ENCODE measurements at places on chromosomes 2 and 18.

DNA sequence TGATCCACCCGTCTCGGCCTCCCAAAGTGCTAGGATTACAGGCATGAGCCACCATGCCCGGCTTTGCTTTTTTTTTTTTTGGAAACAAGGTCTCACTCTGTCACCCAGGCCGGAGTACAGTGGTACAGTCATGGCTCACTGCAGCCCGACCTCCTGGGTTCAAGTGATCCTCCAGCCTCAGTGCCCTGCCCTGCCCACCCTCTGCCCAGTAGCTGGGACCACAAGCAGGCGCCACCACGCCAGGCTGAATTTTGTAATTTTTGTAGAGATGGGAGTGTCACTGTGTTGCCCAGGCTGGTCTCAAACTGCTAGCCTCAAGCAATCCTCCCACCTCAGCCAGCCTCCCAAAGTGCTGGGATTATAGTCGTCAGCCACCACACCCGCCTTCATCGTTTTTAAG is 11.6 kb upstream of the PSD4 start:
- DNase-seq: no peak

DNA sequence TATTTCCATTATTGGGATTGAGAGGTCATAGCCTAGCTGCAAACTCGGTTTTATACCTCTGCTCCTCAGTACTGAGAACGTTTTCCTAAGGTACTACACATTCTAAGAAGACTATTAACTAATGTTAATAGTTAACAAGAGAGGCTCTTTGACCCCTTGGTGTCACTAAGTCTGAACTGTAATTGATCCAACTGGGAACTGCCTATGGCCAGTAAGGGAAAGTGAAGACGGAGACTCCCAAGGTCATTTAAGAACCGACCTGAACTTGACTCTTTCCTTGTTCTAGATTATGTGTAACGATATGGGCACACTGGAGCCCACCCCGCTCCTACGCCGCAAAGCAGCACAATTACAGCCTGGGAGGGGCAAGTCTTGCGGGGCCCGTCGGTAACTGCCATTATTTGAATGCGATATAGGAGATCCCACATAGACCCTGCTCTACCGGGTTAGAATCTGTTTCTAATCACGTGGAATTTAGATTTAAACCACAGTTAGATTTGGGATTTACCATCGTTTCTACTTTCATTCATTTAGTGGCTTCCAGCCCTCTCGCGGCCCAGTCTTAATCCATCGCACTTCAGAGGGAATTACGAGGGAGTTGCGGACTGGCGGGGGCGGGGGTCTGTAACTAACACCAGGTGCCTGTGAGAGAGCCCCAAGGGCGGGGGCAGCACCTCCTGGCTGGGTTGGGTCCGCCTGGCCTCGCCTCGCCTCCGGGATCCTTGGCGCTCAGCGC is 84.1 kb upstream of the EPB41L3 start:
- DNase-seq: no peak

DNA sequence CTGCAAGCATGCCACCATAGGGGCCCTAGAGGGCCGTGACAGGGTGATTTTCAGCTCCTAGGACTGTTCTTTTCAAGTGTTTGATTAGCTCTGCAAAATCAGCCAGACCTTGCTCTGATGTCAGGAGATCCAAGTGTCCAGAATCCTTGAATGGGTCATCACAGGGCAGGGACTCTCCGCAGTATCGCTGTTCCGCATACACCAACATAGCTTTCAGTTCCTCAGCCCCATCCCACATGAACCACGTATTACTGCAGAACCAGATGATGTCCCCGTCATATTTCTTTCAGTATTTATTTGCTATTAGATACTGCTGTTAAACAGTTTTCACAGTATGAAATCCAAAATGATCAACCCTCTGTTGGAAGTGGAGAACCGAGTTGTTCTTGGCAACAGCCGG is 46.6 kb upstream of the RFX8 start:
- DNase-seq: no peak

DNA sequence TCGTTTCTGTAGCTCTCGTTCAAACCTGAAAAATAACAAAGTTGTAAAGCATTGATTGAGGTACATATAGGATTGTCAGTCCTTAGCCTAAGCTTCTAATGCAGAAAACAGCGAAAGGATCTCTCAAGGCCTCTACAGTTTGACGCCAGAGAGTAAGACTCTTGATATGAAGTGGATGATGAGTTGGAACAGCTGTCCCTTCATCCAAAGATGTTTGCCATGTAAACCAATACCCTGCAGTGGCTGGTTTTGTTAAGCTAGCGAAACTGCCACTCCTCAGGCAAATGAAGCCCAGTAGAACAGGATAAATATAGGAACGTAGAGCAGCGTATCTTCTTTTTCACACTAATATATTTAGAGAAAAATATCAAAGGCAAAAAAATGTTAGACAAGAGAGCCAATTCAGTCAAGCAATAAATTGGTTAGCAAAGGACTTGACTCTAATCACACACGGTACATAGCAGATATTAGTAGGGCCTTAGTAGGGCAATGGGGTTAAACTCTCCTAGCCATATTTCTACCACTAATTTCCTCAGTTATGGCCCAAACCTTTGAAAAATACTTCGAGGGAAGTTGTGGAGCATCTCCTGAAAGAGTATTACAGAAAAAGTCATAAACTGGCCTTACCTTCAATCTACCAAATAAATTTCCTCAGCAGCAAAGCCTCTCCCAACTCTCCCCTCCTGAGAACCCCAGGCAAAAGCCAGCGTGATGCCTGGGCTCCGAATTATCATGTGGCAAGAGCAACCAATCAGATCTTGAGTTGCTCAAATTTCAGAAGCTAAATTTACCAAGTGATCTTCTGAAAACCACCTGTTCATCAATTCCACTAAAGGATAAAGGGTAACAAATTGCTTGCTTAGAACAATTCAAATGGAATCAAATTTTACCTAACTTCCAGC is at the start of gene NEB:
NEB (minus strand) TSS at position 706 of the 902 bp plus-strand sequence. CDS start 1,320 bp downstream, outside the sequence.
- no peak for DNase-seq

DNA sequence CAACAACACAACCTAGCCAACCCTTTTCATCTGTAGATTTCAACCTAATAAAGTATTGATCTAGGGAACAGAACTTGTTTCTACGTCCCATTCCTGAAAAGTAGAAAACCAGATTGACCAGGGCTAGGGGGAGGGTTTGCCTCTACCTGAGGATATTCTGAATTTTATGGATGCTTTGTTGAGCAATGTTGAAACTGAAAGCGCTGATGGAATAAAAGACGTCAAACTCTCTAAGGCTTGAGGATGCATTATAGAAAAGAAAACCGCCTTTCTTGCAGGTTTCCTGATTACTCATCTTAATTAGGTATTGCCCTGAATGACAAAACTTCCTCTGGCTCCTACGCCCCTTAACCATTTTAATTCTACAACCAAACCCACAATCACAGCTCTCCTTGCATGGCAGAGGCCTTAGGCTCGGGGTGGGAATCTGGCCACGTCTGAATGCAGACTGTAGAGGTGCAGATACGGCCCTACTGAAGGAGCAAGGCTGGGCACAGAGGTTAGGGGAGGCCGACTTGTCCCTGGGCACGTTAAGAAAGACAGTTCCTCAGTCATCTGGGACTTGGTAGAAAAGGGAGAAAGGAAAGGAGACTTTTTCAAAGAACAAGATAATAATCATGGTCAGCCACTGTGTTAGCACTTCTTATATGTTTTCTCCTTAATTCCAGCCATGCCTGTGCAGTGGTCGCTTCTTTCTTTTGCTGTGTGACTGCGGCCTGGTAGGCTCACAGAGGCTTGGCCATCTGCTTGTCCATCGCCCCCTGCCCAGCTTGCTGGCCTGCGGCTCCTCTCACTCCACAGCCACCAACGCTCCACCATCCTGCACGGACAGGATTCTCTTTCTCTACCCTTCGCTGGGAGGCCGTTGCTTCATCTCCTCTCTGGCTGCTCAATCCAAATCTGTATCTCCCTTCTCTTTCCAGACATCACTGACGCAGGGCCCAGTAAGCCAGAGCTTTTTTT is 209.5 kb downstream of the VAPA start:
- DNase-seq: no peak

- DNase-seq: no peak
Measured at GRCh38 chr2:109454304-109454703, 159.5 kb downstream of the SEPTIN10 start.
